HCEC 1CT (cell line): ENCODE measurements at places on chromosomes 2 and 18.
A peak's percentile ranks its signal among the peaks of the same experiment; 100 is the strongest.

GRCh38 chr2:55357927-55358326 lies 61.7 kb downstream of the CCDC88A start:
- no peak for DNase-seq

GRCh38 chr2:116088236-116088635 lies 1645.8 kb downstream of the DPP10 start:
- no peak for DNase-seq

DNA sequence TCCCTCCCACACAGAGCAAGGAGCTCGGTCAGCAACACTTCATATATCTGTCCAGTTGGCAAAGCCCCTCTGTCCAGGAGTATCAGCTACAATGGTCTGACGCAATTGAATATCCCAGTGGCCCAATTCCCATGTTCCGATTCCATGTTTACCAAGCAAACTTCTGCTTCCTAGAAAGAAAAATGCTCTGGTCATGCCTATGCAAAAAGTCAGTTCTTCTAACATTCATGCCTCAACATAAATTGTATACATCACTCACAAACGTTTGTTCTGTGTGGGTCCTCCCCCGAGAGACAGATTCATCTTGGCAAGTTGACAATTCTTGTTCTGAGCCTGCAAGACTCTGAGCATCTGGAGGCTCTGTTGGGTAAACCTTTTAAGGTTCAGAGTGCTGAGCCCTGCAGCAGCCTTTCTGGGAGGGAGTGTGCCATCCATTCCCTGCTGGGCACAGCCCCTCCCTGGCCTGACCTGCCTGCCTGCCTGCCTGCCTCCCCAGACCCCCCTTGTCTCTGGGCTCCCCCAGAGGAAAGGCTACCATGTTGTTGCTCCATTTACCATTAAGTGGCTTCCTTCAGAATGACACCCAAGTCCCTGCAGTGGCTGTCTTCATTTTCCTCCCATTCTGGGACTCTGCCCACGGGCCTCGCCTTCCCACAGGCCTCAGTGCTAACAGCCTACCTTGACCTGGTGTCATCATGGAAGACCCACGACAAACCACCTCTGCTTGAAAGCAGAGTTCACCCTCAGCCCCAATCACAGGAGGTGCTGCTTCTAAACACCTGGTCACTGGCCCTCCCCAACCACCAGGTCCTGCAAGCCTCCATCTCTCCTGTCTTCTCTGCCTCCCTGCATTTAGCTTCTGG lies 37.6 kb upstream of the TAF1B start:
- no peak for DNase-seq

GRCh38 chr2:195500879-195501278 lies 156.1 kb upstream of the SLC39A10 start:
- DNase-seq: no peak

- DNase-seq: no peak
These were observed 38.8 kb upstream of the PMAIP1 start for GRCh38 chr18:59861009-59861408.

DNA sequence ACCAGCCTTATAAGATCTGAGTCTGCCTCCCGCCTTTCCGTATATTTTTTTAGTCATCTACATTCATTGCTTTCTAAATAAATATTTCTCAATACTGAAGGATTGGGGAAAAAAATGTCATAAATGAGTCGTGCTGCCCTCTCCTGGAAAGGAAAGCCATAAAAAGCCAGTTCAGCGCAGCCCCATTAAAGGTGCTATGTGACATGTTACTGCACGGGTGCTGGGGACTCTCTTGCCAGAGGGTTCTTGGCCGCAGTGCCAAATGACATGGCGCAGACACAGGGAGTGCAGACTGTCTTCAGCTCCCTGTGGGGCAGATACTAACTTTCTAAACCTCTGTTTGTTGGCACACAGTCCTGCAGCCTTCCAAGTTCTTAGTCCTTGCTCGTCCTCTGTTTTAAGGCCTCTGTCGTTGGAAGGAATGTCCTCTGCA lies 53.7 kb upstream of the MAP3K20 start:
- peak; percentile 59 for DNase-seq

GRCh38 chr2:207115715-207116364 lies 49.9 kb downstream of the KLF7 start:
- DNase-seq: peak; percentile 51

DNA sequence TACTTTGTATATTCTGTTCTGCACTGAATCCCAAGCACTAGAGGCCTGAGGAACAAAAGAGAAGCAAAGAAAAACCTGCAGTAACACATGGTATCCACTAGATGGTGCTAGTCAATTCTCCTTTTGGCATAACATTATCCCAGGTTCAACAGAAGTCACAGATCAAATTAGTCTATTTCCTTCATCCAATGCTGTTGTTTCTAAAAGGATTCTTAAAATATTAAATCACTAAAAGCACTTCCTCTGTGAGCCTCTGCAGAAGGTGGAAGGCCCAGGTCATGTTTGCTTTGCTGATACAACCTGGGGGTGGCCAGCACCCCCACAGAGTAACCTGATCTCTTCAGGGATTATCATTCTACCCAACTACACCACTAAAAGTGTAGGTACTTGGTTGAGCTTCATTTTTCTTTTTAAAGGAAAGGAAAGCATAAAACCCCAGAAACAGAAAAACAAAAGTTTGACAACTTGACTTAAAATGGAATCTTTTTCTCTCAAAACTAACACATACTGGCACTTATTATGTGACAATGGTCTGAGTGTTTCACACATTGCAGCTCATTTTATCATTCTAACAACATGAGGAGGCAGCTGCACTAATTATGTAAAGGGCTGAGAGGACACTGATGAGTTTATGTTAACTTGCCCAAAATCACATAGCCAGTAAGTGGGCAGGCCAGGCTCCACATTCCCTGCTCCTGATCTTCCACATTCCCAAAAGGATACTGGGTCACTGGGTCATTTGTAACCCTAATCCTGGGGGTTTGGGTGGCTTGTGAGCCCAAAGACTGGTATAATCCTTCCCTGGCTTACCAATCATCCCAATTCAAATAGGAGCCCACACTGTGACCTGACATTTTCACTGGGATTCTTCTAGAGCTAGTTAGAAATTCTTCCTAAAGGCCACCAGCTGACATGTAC lies 66.8 kb upstream of the DNER start:
- peak; percentile 57 for DNase-seq

- no peak for DNase-seq
These were observed 137.2 kb upstream of the HAAO start for GRCh38 chr2:42929546-42930024.

DNA sequence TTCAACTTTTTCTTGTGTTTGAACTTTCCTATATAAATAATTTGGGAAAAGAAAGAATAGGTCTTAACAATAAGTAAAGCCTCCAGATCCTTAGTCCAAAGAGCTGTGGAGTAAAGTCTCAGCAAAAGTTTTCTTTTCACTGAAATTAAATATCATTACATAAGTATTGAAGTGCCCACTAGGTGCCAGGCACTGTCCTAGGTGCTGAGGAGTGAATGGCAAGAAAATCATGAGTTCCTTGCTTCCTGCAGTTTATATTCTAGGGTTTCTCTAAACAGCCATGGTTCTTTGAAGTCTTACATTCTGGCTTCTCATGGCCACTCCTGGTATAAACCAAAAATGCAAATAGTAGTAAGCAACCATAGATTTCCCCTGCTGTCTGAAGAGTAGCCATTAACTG lies 59.7 kb downstream of the SPP2 start:
- DNase-seq: no peak

DNA sequence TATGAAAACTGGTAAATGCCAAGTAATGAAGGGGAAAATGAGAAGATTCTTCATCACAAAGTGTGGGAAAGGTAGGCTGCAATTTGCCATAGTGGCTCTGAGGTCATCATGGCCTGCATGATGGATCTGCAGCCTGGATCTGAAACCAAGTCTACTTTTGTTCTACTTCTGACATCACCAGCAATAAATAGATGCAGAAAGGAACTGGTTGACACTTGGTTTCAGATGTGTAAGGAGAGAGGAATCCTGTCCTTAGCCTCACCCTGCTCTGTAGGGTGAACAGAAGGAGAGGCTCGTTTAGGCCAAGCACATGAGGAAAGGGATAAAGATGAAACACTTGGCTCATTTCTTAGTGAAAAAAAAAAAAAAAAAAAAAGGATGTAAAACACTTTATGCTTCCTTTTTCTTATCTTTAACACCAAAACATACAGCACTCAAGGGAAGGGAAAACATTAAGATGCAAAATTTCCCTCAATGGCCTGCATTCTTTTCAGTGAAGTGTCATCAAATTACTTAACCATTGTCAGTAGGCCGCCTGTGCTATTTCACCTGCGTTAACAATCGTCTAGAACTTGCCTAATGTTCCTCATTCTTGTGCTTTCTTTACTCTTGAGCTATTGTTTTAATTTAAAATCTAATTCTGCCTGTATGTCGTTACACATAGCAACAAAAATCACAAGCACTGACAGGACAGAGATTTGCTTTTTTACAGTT lies 3.9 kb downstream of the NEB start:
- DNase-seq: peak; percentile 6

GRCh38 chr2:151651274-151651673 lies 83.0 kb downstream of the NEB start:
- no peak for DNase-seq

- no peak for DNase-seq
These were observed 14.6 kb downstream of the ADI1 start for GRCh38 chr2:3504741-3505140.

DNA sequence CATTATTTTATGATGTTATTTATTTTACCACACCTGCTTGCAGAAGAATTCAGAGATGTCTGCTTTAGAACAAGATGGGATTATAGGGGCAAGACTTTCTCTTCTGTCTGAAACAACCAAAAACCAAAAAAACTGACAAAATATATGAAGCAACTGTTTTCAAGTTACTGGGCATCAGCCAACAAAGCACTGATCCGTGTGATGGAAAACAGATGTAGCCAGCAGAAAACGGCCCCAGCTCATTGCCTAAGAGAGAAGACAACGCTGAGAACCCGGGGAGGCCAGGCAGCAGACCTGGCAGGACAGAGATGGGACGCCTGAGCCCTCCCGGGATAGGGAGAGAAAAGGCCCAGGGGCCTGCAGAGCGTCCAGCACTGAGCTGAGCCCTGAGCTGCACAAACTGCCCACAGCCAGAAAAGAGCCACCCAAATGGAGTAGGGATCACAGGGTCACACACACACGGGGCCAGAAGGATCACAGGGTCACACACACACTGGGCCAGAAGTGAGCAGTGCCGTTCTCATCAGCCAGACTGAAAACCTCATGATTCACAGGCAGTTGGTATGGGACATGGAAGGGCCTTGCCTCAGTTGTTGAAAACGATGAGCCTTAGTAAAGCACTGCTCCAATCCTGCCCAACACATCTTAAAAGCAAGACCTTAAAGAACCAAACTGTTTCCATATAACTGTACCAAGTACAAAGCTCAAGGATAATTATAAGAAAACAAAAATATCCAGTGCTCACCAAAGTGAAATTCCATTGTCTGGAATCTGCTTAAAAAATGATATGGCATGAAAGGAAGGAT lies 12.1 kb downstream of the PXDN start:
- peak; percentile 95 for DNase-seq

DNA sequence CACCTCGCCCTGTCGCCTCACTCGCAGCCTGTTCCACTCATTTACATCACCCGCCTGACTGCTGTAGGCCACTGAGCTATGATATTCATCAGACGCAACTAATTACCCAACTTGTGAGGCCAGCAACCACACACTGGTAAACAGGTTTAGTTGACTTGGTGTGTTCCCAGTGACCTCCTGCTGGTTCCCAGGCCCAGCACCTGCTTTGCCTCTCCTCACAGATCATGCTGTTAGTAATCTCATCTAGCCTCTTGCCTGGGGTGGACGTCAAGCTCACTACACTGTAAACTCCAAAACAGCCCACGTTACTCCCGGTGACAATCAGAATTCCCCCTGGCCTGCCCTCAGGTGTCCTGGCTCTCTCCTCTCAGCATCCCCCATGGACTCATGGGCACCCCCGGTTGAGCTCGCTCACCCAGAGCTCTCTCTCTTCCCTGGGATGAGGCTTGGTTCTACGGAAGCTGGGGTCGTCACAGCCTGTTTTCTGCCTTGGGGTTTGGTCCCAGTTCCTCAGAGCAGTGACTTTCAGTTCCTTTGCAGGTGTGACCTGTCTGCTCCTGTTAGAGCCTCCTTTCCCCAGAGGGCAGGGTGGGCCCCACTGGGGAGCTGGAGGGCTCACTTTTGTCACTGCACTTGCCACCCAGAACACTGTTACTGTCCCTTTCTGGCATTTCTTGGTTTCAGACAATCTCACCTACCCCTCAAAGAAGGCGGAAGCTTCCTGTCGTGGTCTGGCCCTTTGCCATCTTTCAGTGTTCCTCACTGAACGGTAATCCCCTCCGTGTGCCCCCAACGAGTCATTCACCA lies 40.3 kb downstream of the INPP5D start:
- DNase-seq: no peak

GRCh38 chr2:127726158-127726880 lies 25.0 kb downstream of the SFT2D3 start:
- no peak for DNase-seq

DNA sequence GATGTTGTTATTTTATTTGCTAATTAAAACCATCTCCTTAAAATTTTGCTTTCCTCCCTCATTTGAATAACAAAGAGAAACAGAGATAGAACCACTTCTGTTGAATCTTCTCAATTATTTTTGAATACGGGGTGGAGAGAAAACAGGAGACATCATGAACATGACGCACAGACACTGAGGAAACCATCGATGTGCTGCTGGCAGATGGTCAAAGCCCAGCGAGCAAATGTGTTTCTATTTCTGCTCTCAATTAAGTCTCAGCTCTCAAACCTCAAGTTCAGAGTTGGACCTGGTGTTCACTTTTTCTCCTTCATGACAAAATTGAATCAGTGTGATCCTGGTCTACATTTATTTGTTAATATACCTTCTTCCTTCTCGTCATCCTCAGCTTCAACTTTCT lies 36.1 kb upstream of the TWIST2 start:
- DNase-seq: no peak

DNA sequence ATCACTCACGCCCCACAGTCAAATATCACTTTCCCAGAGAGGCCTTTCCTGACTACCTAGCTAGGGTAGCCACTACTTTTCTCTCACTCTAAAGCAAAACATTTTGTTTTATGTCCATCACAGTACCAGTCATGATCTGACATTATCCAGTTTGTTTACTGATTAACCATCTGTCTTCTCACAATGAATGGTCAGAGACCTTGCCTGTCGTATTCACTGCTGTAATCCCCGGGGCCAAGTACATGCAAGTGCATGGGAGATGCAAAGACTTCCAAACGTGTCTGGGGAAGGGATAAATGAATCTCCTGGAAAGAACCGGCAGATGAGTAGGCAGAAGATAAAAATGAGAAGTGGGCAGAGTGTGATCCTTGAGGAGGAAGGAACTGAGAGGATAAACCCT lies 39.7 kb downstream of the THUMPD2 start:
- DNase-seq: no peak
